Subcutaneous preadipocyte (primary cell): ENCODE measurements at places on chromosomes 13 and 19. TPM values are rescaled to one million over a fixed set of nuclear protein-coding genes. Genes with fewer than 3 reads are reported as not detected.

The KANK3 gene
- total RNA-seq: under 0.01 and 0.20 TPM in 2 replicates

The OVOL3 gene
- total RNA-seq: not detected in 2 replicates

The DCLK1 gene
- total RNA-seq: 38.9 and 78.3 TPM in 2 replicates

The KIR2DL3 gene
- not detected in 2 replicates for total RNA-seq

The NMRK2 gene
- total RNA-seq: not detected in 2 replicates

The ZNF587 gene
- total RNA-seq: 15.4 and 19.9 TPM in 2 replicates

The DMKN gene
- 8.2 and 23.1 TPM in 2 replicates for total RNA-seq

The PLK5 gene
- not detected in 2 replicates for total RNA-seq

The SPATA13 gene
- 5.1 and 8.8 TPM in 2 replicates for total RNA-seq

The LILRB1 gene
- not detected in 2 replicates for total RNA-seq

The ERICH4 gene
- total RNA-seq: not detected in 2 replicates

The ICAM3 gene
- total RNA-seq: 8.4 and 11.4 TPM in 2 replicates

The OCEL1 gene
- total RNA-seq: 2.5 and 2.9 TPM in 2 replicates

The RNF113B gene
- not detected in 2 replicates for total RNA-seq

The ZNF726 gene
- total RNA-seq: 2.9 and 6.5 TPM in 2 replicates

The VSTM1 gene
- total RNA-seq: not detected in 2 replicates

The AMER2 gene
- total RNA-seq: not detected in 2 replicates

The ZNF324 gene
- 13.9 and 16.2 TPM in 2 replicates for total RNA-seq

The POGLUT2 gene
- total RNA-seq: 12.9 and 16.4 TPM in 2 replicates

The NKPD1 gene
- total RNA-seq: 0.39 and 1.1 TPM in 2 replicates

The PSG5 gene
- 0.20 and 0.37 TPM in 2 replicates for total RNA-seq

The MYO16 gene
- total RNA-seq: under 0.01 TPM in 1 of 2 replicates, not detected in the other

The FSD1 gene
- total RNA-seq: 2.6 and 5.3 TPM in 2 replicates

The FLT1 gene
- total RNA-seq: under 0.01 and 0.20 TPM in 2 replicates

The RNF225 gene
- 0.37 and 0.59 TPM in 2 replicates for total RNA-seq

The PGLYRP2 gene
- not detected in 2 replicates for total RNA-seq

The TNFSF13B gene
- total RNA-seq: 1.2 and 3.3 TPM in 2 replicates

The SIGLEC12 gene
- not detected in 2 replicates for total RNA-seq

The N4BP2L1 gene
- 0.98 and 1.5 TPM in 2 replicates for total RNA-seq

The GIPR gene
- not detected in 2 replicates for total RNA-seq

The DCT gene
- total RNA-seq: 0.37 TPM in 1 of 2 replicates, not detected in the other
